Lower leg skin (tissue), 4 donors: ENCODE measurements at places on chromosomes 2 and 18. TPM values are rescaled to one million over a fixed set of nuclear protein-coding genes. Genes with fewer than 3 reads are reported as not detected.

Gene ZNF385B
- total RNA-seq = not detected

Gene COL4A3
- 0.56 TPM for total RNA-seq

Gene SLC23A3
- 0.65 TPM for total RNA-seq

Gene SCG2
- total RNA-seq = 0.17 TPM

Gene TUBB8B
- not detected for total RNA-seq

Gene SCYGR8
- not detected for total RNA-seq

Gene ADAM17
- total RNA-seq = 26.1 TPM

- DNase-seq = peak; percentile 74
These were observed 987.2 kb upstream of the CDH2 start for GRCh38 chr18:29164020-29164706.

DNA sequence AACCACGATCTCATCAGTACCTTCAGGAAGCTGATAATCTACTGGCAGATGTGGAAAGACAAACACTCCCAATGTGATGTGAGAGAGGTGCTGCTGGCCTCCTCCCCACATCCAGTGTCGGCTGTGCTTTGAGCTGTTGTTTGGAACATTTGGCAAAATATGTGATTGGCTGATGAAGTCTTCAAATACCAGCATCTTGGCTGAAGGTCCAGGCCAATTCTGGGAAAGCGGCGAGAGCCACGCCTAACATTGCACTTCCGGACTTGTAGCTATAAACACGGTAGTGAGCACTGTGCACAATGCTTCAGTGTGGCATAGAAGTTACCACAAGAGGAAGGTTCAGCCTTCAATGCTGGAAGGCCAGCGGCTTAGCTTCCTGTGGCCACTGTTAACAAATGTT, 198.8 kb downstream of the DCDC2C start:
- DNase-seq = no peak

DNA sequence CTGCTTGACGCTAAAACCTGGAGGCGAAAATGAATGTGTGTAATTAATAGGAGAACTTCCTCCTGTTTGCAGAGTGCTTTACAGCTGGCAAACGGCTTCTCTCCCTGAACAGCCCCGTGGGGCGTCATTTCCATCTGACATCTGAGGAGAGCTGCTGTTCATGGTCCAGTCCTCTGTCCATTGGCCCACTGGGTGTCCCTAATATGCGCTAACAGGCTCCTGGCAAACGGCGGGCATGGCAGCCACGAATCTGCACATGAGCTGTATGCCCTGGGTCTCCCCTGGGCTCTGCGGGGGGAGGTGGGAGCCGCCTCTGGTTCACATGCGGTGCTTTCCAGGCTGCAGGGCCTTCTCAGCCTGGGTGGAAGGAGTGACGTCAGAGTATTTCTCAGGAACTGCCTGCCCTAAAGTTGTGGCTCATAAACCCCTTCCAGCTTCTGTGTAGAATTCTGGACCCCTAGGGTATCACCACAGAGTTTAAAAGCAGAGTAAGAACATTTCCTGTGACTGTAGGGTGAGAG, 73.2 kb downstream of the LRRFIP1 start:
- no peak for DNase-seq

DNA sequence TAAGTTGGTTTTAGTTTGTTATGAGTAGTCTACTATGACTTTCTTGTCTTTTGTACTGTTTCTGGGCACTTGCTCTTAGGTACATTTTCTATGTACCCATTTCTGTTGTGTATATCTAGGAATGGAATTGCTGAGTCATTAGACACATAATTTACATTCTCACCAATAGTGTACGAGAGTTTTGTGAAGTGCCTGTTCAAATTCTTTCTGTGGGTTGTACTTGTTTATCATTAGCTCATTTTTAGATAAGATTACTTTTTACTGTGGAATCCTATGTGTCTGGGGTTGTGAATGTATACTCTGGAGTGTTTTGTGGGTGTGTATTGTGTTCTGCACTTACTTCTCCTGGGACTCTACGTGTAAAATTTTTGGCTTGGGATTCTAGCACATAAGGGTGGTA, 36.6 kb upstream of the CD28 start:
- DNase-seq = no peak

- no peak for DNase-seq
These were observed 49.0 kb upstream of the PAIP2B start for GRCh38 chr2:71275939-71276310.

- no peak for DNase-seq
These were observed at the start of gene SERPINB7 for GRCh38 chr18:63775166-63775730. TSS of gene SERPINB7 (plus strand) at chr18:63775418. CDS start at chr18:63782373, 6,955 bp downstream.

DNA sequence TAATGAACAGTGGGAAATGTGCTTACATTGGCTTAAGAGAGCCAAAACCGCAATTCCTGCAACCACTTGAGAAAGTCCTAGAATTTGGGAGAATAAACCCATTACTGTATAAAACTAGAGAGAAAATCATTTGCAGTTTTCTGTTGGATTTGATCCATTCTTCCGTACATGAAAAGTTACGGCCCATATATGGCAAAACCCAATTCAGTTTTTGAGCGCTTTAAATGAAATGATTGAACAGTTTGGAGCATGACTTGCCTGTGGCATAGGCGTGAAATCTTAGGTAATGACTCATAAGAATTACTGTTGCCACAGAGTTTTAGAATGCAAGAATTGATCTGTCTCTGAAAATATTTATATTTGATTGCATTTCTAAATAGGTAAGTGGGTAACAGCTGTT, 52.0 kb downstream of the PHLPP1 start:
- no peak for DNase-seq

- no peak for DNase-seq
These were observed 540.4 kb upstream of the DSEL start for GRCh38 chr18:68056936-68057335.

GRCh38 chr2:44187251-44187650, 18.6 kb downstream of the PPM1B start:
- DNase-seq = no peak

GRCh38 chr18:44765456-44765855, 84.8 kb downstream of the SETBP1 start:
- no peak for DNase-seq
